Stimulated activated CD8-positive, alpha-beta memory T cell treated with anti-CD3 and anti-CD28 coated beads, Interleukin-4, amount 100 ng/mL, for 4 hours (primary cell): ENCODE measurements at places on chromosomes 2 and 18.

- no peak for DNase-seq
These were observed 7.6 kb upstream of the BOK start for GRCh38 chr2:241550616-241551580.

DNA sequence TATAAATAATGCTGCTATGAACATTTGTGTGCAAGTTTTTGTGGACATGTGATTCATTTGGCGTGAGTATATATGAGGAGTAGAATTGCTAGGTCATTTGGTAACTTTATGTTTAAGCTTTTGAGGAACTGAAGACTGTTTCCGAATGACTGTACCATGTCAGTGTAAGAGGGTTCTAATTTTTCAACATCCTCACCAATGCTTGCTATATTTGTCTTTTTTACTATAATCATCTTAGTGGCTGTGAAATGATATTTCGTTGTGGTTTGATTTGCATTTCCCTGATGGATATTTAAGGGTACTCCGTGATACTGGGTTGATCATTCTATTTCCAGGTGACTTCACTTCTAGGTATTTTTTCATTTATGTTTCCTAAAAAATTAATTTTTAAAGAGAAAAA lies 241.1 kb downstream of the BCL2 start:
- DNase-seq = no peak

DNA sequence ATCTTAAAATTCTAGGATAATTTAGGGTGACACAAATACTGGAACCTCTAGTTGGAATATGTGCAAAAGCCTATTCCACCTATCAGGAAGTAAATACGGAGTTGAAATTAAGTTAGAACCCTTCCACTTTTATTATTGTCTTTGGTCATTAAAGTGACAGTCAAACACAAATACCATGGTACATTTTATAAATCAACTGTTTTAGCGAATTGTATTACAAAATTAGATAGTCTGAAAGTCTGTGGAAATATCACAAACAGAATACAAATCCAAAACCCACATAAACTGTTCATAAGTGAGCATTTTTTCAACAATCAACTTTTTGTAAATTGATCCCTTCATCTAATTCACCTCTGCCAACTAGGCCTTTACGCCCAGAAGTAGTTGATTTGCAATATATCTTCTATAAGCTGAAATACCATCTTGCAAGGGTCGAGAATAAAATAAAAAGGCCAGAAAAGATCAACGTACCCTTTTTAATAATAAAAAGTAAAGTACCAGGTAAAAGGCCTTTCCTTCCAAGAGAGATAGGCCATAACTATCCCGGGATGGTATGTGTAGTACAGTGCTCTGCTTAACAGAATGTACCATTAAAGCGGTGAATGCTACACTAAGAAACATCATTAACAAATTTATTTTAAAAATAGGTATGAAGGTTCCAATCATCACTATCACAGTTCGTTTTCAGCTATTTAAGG lies 1.3 kb downstream of the USP34 start:
- DNase-seq = no peak

DNA sequence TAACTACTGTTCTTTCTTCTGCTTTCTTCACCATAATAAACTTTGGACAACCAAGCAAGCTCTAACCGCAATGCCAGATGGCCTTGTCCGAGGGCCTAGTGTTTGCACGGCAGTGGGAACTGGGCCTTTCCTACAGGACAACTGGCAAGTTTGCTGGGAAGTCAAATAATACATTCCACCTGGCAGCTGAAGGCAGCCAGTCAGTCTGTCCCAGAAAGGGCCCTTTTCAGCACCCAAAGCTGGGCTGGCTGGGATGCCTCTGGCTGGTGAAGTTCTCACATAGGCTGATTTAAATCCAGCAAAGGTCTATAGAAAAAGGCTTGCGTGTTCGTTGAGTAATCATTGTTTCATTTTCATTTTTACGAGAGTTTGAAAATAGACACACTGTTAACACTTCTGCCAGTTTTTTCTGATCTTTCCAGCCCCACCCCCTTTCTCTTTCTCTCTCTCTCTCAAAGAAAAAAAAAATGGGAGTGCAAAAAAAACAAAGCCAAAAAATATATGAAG lies 110.0 kb upstream of the EPAS1 start:
- DNase-seq = no peak

- DNase-seq = no peak
These were observed 9.1 kb upstream of the TEX51 start for GRCh38 chr2:126889496-126890135.

DNA sequence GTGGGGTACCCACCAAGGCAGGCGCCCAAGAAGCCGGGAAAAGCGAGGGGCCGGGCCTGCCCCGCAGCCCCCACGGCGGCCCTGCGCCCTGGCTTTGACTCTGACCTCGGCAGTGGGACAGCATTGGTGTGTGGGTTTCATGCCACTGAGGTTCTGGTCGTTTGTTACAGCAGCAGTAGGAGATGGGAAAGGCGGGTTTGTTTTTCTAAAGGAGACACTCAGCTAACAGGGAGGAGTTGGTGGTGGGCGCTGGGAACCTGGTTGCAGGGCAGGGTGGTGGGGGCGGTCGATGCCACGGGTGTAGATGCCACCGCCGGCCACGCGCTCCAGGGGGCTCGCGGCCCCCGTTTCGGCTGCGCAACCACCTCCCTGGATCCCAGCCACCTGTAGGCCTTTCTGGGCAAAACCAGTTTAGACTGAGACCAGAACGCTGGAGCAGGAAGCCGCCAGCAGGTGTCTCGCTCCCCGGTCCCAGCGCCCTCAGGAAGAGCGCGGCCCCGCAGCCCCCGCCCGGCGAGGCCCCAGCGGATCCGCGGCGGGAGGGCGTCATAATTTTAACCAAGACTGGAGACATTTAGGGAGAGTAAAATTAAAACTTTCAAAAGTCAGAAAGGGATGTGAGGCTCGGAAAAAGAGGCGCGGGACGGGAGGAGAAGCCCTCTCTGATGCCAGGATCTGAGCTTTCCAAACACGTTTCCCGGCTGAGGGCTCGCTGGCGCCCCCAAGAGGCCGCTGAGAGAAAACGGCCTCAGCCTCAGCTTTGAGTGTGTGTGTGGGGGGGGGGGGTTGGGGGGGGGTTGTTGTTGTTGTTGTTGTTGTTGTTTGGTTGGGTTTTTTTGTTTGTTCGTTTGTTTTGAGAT lies 17.4 kb downstream of the CIDEA start:
- DNase-seq = no peak

GRCh38 chr2:100857915-100858314 lies 38.0 kb downstream of the NPAS2 start:
- DNase-seq = no peak
